ENCODE measurements at places on chromosomes 7 and 10. TPM values are rescaled to one million over a fixed set of nuclear protein-coding genes. Genes with fewer than 3 reads are reported as not detected.

DNA sequence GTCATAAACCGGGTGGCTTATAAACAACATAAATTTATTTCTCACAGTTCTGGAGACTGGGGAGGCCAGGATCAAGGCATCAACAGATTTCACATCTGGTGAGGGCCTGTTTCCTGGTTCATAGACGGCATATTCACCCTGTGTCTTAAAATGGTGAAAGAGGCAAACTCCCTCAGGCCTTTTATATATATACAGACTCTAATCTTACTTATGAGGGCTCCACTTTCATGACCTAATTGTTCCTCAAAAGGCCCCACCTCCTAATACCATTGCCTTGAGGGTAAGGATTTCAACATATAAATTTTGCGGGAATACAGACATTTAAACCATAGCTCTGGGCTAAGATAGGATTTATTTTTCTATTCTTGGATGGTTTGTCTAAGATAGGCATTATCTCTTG lies 187.2 kb downstream of the PPP1R3A start:
- no peak for DNase-seq

DNA sequence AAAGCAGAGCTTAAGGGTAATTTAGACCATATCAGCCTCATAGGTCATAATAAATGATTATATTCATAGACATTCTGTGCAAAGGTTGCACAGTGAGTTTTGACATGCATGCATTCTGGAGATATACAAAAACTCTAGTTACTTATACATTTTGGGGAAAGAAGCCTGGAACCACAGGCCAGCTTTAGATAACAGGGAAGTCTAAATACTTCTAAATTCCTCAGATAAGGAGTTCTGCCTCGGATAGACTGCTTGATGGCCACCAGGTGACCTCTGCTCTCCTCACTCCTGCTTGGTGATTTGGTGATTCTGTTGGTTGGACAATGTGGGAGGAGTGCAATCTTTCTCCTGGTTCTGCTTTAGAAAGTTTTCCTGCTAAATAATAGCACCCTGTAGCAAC lies 77.9 kb downstream of the SGMS1 start:
- no peak for DNase-seq

GRCh38 chr7:17033245-17033644 lies 151.5 kb upstream of the AGR3 start:
- DNase-seq, result no peak

- no peak for DNase-seq
These were observed 25.1 kb upstream of the UBE3C start for GRCh38 chr7:157113607-157114006.

Gene AKR1C8
- total RNA-seq, result not detected

Gene TMEM130
- 12.5 TPM for total RNA-seq

Gene COL28A1
- 1.8 TPM for total RNA-seq

Gene GATA3
- 59.6 TPM for total RNA-seq

Gene GJC3
- not detected for total RNA-seq

Gene OR6V1
- total RNA-seq, result not detected

Gene TNS3
- 427 TPM for total RNA-seq
